ENCODE measurements at places on chromosomes 1 and 21.

DNA sequence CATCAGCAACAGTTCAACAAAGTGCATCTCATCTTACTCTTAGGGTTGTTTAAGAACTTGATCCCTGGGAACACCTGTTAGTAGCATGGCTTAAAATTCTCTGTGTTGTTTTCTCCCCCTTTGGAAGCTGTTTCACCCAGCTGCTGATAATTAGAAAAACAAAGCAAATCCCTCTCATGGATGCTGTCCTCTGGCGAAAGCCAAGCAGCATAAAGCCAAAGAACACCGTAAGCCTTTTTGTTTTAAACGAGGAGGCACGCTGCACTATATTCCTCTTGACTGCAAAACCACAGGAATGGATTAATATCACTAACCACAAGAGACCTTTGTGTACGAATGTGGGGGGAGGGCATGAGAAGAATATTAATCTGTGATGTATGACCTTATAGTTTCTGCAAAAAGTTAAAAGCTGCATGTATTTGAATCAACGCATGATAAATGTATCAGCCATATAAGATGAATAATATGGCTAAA lies 923.2 kb downstream of the LTN1 start:
- DNase-seq: no peak

DNA sequence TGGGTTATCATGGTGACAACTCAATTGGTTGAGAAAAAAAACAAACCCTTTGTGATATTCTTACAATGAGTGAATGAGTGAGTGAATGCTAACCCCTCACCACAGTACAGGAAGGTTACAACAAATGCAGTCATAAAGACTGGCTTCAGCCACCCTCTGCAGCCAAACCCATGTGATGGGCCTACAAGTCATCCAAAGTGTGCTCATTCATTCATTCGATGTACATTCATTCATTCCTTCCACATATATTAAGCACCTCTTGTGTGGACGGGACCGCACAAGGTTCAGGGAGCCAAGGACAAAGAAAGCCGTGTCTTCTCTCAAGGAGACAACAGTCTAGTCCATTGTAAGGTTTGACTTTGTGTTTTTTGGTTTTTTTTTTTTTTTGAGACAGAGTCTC lies 49.4 kb downstream of the WDR4 start:
- no peak for DNase-seq

DNA sequence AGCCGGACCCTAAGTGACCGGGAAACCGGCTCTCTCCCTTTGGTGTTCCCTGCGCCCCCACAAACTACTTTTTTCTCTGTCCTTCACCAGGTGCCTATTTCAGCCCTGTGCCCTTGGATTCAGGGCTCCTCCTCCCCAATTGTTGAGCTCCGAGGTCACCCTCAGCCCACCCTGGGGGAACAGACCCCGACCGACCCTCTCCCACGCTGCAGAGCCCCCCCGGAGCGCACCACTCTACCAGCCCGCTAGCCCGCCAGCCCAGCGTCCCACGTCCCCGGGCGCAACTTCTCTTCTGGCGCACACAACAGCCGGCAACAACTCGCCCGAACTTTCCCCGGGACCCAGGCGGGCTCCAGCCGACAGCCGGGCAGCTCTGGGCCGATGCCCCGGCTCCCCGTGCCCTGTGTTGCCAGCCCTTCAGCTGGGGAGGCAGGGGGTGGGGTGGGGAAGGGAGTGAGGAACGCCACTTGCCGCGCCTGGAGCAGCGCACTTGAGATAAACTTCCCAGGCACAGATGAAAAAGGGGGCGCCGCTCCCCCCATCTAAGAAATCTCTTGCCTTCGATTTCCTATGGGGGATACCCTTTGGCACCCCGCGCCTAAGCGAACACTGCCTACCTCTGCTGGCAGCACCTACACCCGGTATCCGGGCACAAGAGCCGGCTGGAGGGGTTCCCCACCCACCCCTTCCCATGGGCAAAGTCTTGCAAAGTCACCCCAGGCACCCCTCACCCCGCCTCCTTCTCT lies 997 bp downstream of the CASZ1 start:
- DNase-seq: peak; percentile 63

DNA sequence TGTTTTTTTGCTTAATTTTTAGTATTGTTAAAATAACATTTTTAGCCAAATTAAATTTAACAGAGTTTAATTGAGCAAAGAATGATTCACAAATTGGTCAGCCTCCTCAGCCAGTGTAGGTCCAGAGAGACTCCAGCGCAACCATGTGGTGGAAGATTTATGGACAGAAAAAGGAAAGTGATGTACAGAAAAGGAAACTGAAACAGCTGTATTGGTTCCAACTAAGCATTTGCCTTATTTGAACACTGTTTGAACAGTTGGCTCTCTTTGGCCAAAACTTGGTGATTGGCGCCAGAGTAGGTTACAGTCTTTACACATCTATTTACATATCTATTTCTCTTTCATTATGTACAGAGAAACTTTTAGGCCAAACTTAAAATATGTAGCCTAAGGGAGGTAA lies 19.4 kb downstream of the RPS6KC1 start:
- no peak for DNase-seq

DNA sequence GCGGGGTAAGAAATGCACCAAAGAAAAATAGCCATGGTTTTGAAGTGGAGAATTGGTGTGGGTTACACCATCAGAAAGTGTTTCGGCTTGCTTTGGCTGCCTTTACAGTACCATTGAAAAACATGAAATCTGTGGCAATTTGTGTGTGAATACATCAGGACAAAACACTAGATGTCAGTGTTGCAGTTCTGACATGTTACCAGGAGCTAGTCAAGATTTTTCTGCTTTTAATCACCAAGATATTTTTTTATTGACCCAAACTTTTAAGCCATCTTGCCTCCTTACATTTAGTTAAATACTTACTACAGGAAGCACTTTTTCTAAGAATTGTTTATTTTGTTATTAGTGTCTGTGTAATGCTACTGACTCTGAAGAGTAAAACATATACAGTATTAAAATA lies 14.3 kb downstream of the RRP15 start:
- DNase-seq: no peak

GRCh38 chr1:245207801-245208200 lies 53.0 kb downstream of the KIF26B start:
- DNase-seq: no peak

GRCh38 chr1:3031401-3032221 lies 10.3 kb downstream of the ACTRT2 start:
- DNase-seq: no peak

DNA sequence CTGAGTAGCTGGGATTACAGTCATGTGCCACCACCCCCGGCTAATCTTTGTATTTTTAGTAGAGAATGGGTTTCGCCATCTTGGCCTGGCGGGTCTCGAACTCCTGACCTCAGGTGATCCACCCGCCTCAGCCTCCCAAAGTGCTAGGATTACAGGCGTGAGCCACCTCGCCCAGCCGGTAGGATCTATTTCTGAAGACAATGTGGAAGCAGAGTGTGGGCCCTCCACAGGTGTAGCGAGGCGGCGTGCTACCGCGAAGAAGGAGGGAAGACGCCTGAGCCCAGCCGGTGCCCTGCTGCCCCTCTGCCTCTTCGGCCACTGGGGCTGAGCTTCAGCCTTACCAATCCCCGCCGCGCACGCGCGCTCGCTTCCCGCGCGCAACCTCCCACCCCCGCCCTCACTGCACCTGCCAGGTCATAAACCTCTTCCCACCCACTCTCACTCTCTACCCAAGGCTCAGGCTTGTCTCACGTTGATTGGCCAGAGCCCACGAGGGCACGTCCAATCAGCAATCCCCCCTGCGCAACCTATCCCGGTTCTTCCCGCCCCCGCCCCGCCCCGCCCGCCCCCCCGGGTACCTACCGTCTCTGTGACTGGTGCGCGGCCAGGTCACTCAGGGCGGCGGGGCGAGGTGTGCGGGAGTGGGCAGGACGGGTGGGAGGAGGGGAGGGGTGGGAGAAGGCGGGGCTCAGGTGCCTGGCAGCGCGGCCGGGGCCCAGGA lies 409 bp upstream of the HOOK1 start:
- DNase-seq: peak; percentile 90

GRCh38 chr1:198117267-198117666 lies 39.5 kb upstream of the NEK7 start:
- DNase-seq: no peak

DNA sequence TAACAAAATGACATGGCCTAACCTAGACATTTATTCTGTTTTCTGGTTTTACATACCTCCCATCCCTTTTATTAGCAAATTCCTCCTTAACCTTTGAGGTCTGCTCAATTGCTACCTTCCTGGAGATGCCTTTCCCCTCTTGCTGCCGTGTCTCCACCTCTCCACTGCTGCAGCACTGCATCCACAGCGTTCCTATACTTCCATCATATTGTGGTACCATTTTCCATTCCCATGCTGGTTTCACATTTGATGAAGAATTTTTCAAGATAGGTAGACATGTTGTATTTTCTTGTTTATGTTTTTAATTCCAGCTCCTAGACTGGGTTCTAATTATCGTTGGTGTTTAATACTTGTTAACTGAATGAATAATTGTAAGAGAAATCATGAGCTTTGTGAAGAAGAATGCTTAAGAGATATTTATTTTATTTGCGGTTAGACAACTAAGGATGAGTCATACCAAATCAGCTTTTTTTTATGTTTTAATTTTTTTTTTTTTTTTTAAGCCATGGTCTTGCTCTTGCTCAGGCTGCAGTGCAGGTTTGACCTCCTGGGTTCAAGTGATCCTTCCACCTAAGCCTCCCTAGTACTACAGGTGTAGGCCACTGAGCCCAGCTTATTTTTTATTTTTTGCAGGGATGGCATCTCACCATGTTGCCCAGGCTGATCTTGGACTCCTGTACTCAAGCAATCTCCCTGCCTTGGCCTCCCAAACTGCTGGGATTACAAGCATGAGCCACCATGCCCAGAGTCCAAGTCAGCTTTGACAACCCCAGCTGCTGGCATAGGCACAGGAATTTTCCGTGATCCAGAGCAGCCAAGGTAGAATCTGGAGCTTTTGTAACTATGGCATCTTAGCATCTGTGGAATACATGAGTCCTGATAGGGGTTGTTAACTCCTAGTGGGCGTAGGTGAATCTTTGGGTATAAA lies 44.0 kb downstream of the ATP6V1G3 start:
- DNase-seq: no peak
